ENCODE measurements at places on chromosomes 5 and 9. TPM values are rescaled to one million over a fixed set of nuclear protein-coding genes. Genes with fewer than 3 reads are reported as not detected.

NR5A1 gene
- not detected for total RNA-seq

DCTN4 gene
- 54.7 TPM for total RNA-seq

BTNL3 gene
- 0.58 TPM for total RNA-seq

AGXT2 gene
- total RNA-seq = not detected

PCDHGC4 gene
- total RNA-seq = not detected

GABRA1 gene
- not detected for total RNA-seq

DAB2IP gene
- 32.1 TPM for total RNA-seq

HTR4 gene
- not detected for total RNA-seq

GPR151 gene
- not detected for total RNA-seq
